ENCODE measurements at places on chromosomes 2 and 18.

DNA sequence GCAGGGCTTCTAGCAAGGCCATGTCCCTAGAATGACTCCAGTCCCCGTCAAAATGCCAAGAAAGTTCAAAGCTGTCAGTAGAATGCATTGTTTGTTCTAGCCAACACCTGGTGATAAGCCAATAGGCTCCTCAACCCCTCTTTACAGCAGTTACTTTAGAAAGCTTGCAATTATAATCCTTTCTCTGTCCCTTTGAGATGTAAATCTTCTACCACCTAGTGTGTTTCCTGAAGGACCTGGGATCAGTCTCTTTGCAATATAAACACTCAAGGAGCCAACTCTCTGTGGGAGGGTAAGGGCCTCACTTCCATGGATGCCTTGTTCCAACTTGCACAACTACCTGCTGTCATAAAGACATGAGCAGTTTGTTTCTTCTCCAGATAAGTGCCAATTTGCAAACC is 301.8 kb downstream of the NBAS start:
- no peak for DNase-seq

GRCh38 chr2:220347626-220348025 is 720.2 kb downstream of the SLC4A3 start:
- DNase-seq = no peak

GRCh38 chr2:160731856-160732255 is 238.2 kb upstream of the RBMS1 start:
- no peak for DNase-seq

- DNase-seq = no peak
These were observed 20.9 kb upstream of the ROCK2 start for GRCh38 chr2:11365096-11365879.

GRCh38 chr2:191018048-191018447 is 4.1 kb upstream of the STAT1 start:
- DNase-seq = no peak

GRCh38 chr2:190062053-190062452 is 476 bp downstream of the MSTN start:
- no peak for DNase-seq

GRCh38 chr2:37812414-37812813 is 112.7 kb upstream of the RMDN2 start:
- no peak for DNase-seq

Measured in mesothelial cell of epicardium (in vitro differentiated cells).